ENCODE measurements at places on chromosomes 2 and 18.

DNA sequence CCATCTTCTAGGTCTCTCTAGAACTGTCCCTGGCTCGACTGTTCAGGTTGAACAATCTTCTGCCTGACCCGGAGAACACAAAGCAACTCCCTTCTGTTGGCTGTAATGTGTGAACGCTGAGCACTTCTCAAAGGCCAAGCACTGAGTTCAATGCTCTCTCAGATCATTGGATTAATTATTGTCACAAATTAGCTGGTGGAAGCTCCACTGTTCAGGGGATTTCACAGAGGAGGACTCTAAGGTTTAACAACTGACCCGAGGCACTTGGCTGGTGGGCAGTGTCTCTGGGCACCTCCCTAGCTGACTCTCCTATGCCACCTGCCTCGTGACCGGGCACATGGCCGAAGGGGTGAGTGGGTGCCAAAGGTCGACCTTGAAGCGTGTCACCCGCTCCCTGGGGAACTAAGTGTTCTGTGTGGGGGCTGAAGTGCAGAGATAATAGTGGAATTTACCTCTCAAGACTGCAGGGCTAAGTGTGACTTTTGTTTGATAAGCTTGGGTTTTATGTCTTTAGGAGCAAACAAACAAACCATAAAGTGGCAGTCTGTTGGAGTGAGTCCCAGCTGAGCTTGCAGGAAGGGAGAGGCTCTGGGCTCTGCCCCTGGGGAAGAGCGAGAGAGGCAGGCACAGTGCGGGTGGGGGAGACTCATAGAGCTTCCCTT, 64.8 kb downstream of the BCL2L11 start:
- no peak for DNase-seq

DNA sequence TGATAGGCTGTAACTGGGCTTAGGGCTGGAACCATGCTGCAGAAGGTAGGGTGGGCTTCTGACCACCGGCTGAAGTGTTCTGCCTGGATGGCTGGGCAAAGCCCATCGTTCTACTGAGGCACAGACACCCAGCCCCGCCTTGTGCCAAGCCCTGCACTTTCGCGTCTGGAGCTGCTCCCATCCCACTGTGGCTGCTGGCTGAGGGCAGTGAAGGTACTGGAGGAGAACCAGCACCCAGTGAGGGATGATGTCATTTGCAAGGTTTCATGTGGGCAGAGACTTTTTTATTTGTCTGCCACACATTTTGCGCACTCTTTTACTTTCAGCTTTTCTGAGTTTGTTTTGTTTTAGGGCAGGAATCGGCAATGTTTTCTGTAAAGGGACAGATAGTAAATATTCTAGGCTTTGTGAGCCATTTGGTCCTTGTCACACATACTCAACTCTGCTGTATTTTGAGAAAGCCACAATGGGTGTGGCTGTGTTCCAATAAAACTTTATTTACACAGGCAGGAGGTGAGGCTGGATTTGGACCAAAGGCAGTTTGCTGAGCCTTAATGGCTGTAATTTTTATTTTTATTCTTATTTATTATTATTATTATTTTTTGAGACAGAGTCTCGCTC, 85.6 kb downstream of the ASB1 start:
- DNase-seq: no peak

- DNase-seq: no peak
Measured at GRCh38 chr2:238148981-238149380, 9.8 kb upstream of the ERFE start.

GRCh38 chr2:124753842-124754241, 728.8 kb downstream of the CNTNAP5 start:
- DNase-seq: peak; percentile 8

Data from ELF-1 (cell line).